ENCODE measurements at places on chromosomes 6 and 20.

GRCh38 chr6:12572896-12573827, 143.4 kb upstream of the PHACTR1 start:
- DNase-seq: no peak

DNA sequence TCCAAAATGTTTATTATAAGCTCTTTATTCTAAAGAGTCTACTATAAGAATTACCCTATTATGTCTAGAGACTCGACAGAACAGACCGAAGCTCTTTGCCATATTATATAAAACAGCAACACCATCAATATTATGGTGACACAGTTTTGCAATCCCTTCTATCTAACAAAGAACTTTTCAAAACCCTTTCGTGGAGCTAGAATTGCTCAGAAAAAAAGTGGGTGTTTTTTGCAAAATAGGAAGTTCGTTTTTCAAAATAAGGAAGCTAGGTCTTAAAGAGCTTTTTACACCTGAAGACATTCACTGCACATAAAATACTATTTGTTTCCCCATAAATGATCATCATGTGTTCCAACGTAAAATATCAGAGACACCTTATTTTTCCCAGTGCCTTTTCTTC, 240.0 kb downstream of the FOXC1 start:
- DNase-seq: no peak

DNA sequence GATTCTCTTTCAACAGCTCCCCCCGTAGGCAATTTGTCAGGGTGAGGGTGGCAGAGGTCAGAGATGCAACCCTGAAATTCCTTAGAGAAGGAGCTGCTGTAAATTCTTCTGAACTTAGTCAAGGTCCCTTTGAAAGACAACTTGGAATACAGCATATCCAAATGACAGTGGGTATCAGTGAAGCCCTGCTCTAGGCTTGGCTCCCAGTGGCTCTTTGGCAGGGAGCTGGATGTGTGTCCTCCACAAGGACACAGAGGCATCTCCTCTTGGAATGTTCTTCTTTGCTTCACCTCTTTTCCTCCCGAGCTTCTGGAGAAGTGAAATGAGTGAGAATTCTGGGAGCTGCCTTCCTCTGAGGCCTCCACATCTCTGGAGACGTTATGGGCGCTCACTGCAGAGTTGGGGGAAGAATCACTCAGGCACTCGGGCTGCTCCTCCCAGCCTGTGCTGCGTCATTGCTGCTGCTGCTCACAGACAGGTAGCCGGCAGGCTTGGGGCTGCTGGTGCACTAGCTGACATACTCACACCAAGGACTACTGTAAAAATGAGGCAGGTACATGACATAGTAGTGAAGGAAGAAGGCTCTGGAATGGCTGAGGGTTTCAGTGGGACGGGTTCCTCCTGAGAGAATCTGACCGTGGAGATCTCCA, 34.1 kb downstream of the DYNLT1 start:
- no peak for DNase-seq

DNA sequence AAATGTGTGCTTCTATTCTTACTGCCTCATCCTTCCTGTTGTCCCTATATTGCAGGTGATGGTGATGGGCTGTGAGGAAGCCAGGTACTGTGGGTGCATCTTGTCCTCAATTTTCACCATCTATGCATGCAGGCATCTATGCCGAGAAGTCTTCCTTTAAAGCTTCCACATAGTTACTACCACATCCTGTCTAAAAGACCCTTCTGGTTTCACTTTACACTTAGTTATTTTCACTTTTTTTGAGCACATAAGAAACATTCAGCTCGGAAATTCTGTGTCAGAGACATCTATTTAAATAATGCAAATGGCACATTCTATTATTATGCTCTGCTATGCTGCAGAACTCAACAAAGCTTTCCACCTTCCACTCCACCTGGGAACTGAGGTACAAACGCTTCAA, 28.2 kb upstream of the FABP7 start:
- DNase-seq: peak; percentile 19

GRCh38 chr20:10253780-10254179, 35.1 kb downstream of the SNAP25 start:
- no peak for DNase-seq

DNA sequence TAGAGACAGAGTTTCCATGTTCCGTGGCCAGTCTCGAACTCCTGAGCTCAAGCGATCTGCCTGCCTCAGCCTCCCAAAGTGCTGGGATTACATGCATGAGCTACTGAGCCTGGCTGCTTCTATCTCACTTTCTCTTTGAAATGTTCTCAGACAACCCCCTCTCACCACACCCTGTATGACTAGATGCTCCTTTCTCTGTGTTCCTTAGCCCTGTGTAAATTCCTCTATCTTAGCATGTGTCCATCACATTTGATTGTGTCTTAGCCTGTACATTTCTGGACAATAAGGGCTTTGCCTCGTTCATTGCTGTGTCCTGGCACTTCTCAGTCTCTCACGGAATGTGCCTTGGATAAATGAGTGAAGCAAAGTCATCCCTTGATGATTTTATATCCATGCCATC, 168.1 kb upstream of the SCGN start:
- DNase-seq: no peak

- DNase-seq: no peak
These were observed 720.4 kb upstream of the CHD6 start for GRCh38 chr20:42338294-42339201.

DNA sequence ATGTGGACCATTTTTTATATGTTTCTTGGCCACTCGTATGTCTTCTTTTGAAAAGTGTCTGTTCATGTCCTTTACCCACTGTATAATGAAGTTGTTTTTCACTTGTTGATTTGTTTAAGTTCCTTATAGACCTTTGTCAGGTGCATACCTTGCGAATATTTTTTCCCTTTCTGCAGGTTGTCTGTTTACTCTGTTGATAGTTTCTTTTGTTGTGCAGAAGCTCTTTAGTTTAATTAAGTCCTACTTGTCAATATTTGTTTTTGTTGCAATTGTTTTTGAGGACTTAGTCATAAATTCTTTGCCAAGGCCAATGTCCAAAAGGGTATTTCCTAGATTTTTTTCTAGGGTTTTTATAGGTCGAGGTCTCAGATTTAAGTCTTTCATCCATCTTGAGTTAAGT, 66.2 kb downstream of the UNC5CL start:
- DNase-seq: no peak

DNA sequence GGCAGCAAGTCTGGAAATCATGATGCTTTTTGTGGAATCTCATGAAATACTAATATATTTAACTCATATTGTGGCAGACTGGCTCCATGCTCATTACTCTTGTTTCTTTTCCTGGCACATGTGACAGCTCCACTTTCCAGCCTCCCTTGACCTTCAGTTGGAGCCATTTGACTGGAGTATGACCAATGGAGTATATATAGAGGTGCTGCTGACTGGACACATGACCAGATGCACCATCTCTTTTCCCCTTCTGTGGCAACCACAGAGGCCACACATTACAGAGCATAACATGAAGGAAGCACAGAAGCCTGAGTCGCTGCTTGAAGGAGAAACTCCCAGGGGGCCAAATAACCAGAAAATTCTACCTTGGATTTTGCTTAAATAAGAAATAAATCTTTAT, 77.4 kb downstream of the MKKS start:
- DNase-seq: no peak

- no peak for DNase-seq
These were observed 19.9 kb upstream of the PHACTR3 start for GRCh38 chr20:59584278-59584925.

All from GM20000 (cell line).